ENCODE measurements at places on chromosomes 12 and 14. TPM values are rescaled to one million over a fixed set of nuclear protein-coding genes. Genes with fewer than 3 reads are reported as not detected.

- no peak overlapping the region for H3K4me3 ChIP-seq
- H3K27me3 ChIP-seq, result no peaks in the 10 kb centered on the region
- no peaks in the 10 kb centered on the region for H3K36me3 ChIP-seq
- H3K4me1 ChIP-seq, result no peaks in the 10 kb centered on the region
- DNase-seq, result no peak
These were observed 45.2 kb upstream of the ISM2 start for GRCh38 chr14:77543637-77544334.

DNA sequence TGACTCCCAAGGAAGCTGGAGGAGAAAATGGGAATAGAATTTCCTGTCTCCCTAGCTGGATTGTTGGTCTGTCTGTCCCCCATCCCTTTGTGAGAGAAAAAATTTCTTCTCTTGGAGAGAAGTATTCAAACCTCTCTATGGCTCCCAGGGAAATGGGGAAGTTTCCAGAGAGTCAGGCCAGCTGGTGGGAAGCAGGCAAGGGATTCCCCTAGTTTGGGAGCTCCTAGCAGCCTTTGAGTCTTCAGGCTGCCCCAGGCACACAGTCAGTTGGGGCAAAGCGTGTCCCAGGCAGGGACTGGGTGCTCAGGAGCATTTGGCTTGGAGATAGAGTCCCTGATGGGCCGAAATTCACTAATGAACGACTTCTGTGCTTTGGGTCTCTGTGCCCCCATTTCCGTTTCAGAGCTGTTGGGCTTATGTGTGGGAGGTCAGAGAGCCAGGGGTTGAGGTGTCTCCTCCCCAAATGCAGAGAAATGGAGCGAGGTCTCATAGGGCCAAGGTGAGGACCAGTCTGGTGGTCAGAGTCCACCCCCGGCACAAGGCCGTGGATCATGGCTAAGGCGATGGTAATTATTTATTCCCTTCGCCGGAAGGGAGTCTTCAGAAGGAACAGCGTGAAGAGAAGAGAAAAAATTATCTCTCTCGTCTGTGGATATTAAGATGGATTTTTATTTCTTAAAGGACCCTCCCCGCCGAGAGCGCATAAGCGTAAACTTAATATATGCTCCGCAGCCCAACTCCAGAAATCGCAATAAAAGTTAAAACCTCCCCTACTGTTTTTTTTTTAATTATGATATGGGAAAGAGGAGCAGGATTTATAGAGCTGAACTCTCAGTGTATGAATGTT is 6.6 kb upstream of the HOXC9 start:
- no peaks in the 10 kb centered on the region for H3K36me3 ChIP-seq
- no peak for DNase-seq
- H3K4me3 ChIP-seq, result no peak overlapping the region
- no peak overlapping the region for H3K27ac ChIP-seq
- no peaks in the 10 kb centered on the region for H3K4me1 ChIP-seq
- H3K27me3 ChIP-seq, result peaks cover 100% of the 10 kb centered on the region

GRCh38 chr12:112350593-112351592 is 31.3 kb downstream of the HECTD4 start:
- no peak for DNase-seq
- peaks cover 11% of the 10 kb centered on the region for H3K4me1 ChIP-seq
- no peaks in the 10 kb centered on the region for H3K27me3 ChIP-seq
- H3K27ac ChIP-seq, result no peak overlapping the region
- no peaks in the 10 kb centered on the region for H3K36me3 ChIP-seq
- H3K4me3 ChIP-seq, result no peak overlapping the region

The KRT79 gene
- total RNA-seq, result not detected

The LMBR1L gene
- 47.7 TPM for total RNA-seq

Data from H1 (cell line).